ENCODE measurements at places on chromosomes 5 and 9.

GRCh38 chr9:2872250-2872930, 28.5 kb upstream of the PUM3 start:
- DNase-seq, result no peak

DNA sequence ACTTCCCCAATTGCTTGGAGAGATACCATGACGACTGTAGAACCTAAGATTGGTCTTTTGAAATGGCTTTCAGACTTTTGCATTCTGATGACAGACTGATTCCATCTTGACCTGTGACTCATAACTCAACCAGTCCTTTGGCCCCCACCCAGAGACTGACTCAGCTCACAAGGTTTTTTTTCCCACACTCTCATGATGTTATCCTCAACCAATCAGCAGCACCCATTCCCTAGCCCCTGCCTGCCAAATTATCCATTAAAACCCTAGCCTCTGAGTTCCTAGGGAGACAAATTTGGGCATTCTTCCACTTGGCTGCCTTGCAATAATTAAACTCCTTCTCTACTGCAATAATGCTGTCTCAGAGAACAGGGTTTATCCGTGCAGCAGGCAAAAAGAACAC, 1263.3 kb upstream of the CDH9 start:
- DNase-seq, result no peak

- DNase-seq, result no peak
Observed at GRCh38 chr9:70959366-70959765, 162.1 kb downstream of the TRPM3 start.

DNA sequence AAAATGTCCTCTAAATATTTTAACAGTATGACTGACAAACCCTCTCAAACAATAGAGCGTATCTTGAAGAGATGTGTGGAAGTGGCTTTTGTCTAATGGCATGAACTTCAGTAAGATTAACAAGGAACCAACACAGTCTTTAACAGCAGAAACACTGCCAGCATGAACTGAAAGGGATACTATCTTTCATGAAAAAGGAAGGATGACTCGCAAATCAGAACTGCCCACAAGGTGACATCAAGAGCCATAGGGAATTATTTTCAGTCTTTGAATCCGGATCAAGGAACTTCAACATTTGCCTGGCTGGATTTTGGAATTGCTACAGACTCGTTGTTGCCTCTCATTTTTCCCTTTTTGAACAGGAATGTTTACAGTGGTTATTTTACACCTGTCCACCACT, 5.1 kb upstream of the HEXB start:
- DNase-seq, result no peak

- no peak for DNase-seq
Observed at GRCh38 chr9:113528811-113529210, 65.3 kb downstream of the RGS3 start.

GRCh38 chr9:35774907-35775635, 16.3 kb upstream of the NPR2 start:
- DNase-seq, result no peak

GRCh38 chr9:27468462-27469110, 55.5 kb upstream of the IFNK start:
- DNase-seq, result no peak

DNA sequence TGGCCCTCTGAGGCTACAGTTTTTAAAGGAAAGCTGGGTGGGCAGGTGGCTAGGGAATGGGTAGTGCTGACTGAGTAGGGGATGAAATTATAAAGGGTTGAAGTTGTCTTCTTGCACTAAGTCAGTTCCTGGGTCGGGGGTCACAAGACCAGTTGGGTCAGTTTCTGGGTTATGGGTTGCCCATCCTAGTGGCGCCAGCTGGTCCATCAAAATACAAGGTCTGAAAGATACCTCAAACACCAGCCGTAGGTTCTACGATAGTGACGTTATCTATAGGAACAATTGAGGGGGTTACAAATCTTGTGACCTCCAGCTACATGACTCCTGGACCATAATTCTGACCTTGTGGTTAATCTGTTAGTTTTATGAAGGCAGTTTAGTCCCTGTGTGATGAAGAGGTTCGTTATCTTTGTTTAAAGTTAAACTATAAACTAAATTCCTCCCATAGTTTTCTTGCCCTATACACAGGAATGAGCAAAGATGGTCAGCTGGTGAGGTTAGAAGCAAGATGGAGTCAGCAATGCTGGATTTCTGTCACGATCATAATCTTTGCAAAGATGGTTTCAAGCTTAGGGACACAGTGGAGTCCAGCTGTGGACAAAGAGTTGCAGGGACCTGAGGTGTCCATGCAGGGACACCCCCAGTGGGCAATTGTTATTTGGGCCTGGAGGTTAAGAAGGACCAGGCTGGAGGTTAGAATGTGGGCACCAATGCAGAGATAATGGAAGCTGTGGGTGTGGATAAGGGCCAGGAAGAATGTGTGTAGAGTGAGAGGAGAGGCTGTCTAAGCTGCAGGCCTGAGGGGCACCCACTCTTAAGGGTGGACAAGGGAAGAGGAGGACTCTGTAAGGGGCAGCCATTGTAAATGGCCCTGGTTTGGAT, 14.0 kb upstream of the CREBRF start:
- no peak for DNase-seq

- DNase-seq, result no peak
Observed at GRCh38 chr5:59198365-59198764, 615.5 kb downstream of the RAB3C start.

- no peak for DNase-seq
Observed at GRCh38 chr9:117643288-117643654, 60.9 kb upstream of the TLR4 start.

- no peak for DNase-seq
Observed at GRCh38 chr5:167378894-167379723, 912.3 kb upstream of the WWC1 start.

GRCh38 chr5:61622156-61622555, 290.1 kb downstream of the ZSWIM6 start:
- DNase-seq, result no peak

DNA sequence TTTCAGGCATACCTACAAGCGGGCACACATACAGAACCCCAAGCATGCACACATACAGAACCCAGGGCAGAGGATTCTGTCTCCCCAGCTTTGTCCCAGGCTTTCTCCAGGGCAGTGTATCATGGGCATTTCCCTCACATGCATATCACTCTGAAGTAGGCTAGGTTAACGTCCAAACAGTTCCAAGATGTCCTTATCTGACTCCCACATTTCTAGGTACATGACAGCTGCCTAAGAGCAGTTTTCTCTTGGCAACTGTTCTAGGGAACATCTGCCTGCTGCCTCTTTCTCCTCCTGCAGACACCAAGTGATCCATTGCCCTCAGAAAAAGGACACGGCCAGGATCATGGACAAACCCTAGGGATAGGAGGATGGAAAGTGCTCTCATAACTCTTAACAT, 84.9 kb upstream of the NR3C1 start:
- DNase-seq, result no peak

DNA sequence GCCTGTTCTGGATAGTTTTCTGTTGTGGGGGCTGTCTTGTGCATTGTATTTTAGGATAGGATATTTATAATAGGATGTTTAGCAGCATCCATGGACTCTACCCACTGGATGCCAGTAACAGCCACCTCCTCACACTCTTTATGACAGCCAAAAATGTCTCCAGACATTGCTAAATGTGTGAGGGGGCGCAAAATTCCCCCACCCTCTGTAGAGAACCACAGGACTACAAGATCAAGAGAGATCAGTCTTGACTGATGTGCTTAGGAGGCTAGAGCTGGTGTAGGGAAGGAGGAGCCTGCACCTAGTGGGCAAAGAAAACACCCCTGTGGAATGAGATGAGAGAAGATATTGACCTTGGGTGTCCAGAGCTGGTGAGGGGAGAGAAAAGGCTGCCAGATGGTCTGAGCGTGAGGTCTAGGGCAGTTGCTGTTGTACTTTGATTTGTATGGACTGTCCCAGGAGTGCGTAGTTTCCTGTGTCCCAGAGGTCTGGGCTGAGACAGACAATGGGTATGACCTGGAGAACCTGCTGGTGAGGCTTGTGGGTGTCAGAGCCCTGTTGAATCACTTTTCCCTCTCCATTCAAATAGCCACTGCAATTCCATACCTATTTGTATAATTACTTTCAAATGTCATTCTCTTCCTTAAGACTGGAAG, 16.3 kb downstream of the DAPK1 start:
- no peak for DNase-seq

- DNase-seq, result no peak
Observed at GRCh38 chr9:128093011-128093410, 25.0 kb downstream of the SLC25A25 start.

DNA sequence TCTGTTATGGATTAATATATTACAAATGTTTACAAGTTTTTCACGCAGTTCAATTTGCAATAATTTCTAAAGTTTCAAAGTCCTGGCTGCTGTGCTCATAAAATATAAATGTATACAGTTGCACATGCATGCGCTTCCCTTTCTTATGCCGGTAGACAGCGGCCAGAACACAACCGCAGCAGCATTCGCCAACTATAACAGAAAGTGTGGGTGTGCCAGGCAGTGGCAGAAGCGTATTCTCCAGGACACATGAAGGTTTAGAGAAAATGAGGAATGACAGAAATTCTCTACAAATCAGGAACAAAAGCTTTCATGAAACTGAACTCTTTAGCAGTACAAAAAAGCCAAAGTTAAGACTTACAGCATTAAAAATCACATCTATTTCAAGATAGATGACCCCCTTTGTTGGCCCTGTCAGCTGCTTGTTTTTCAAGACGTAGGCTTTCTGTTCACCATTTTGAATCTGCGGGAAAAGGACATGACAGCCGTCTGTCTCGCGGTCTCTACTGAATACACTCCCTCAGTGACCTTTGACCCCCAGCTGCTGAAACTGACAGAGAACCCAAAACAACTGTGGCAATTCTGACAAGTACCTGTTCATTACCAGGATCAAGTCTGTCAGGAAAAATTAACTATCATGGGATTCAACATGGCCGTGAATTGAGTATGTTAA, 252.2 kb downstream of the SLF1 start:
- no peak for DNase-seq

- no peak for DNase-seq
Observed at GRCh38 chr9:137191691-137192447, 3.4 kb downstream of the SSNA1 start.

DNA sequence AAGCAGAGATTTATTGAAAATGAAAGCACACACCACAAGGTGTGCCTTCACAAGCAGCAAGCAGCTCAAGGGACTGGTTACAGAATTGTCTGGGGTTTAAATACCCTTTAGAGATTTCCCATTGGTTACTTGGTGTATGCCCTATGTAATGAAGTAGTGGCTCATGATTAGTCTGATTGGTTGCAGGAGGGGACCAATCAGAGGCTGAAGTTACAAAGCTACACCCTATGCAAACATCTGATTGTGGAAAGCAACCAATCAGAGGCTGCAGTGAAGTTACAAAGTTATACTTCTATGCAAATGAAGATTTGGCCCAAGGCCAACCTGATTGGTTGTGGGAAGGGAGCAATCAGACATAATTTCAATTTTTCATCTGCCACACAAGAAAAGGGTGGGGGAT, 119.9 kb downstream of the C9orf152 start:
- no peak for DNase-seq

- no peak for DNase-seq
Observed at GRCh38 chr5:168480601-168481000, 5.7 kb upstream of the RARS1 start.

- DNase-seq, result no peak
Observed at GRCh38 chr5:176560364-176560763, 11.2 kb downstream of the CDHR2 start.

DNA sequence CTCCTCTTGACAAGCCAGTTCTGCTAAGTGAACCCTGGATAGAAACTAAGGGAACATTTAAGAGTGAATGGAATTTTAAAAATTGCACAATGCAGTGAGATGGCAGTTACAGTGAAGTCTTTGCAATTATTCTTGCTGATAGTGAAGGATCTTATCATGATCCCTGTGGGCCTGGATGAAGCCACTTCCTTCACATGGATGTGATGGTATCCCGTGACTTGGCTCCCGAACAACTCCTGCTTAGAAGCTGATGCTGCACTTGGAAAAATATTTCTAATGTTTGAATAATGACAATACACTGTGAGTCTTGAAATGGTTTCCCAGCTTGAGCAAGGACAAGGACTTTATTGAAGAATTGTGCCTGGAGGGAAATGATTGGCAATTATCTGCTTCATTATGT, 49.2 kb upstream of the NTRK2 start:
- no peak for DNase-seq

- no peak for DNase-seq
Observed at GRCh38 chr5:170287532-170287931, 10.0 kb downstream of the LCP2 start.

DNA sequence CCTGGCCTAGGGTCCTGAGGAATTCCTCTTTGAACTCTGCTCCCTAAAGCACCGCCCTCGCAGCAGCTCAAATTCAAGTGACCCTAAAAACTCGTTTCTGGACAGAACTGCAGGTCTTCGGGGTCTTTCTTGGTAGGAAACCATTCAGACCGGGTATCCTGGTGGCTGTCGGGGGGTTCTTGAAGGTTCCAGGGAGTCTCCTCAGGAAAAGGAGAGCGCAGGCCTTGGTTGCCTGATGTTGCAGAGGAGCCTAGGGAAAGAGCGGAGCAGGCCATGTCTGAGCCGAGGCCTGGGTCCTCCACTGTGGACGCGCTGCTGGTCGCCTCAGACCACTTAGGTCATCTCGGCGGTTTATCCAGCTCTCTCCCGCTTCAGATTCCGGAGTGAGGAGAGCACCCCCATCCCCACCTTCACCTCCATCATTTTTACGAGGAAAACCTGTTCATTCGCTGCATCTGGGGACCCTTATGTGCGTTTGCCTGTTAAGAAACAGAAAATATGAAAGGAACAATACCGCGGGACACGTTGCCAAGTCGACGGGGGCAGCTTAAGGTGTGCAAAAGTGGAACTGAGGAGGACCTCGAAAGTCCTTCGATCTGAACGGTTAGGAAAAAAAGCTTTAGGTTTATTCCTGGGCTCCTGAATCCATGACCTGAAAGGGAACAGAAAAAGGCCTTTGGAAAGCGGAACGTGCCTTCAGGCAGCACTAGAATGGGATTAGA, 299.4 kb downstream of the PARP8 start:
- no peak for DNase-seq

DNA sequence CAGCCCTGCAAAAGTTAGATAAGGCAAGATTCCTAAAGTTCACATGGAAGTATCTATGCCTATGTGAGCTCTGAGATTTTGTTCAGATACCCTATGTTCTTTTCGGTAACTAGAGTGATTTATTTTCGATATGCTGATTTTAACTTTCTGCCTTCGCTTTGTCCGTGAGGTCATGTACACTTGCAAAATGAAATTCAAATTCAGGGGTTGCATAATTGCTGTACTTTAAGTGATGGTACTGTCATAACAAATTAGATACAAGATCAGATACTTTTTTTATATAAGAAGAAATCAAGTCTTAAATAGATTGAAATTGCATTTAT, 350 bp upstream of the ECPAS start:
- no peak for DNase-seq

GRCh38 chr5:62969409-62970120, 390.9 kb downstream of the LRRC70 start:
- DNase-seq, result no peak

- DNase-seq, result no peak
Observed at GRCh38 chr5:151234476-151235238, 10.8 kb upstream of the CCDC69 start.
